Esophagus muscularis mucosa (tissue), 4 donors: ENCODE measurements at places on chromosomes 5 and 9. TPM values are rescaled to one million over a fixed set of nuclear protein-coding genes. Genes with fewer than 3 reads are reported as not detected.

DNA sequence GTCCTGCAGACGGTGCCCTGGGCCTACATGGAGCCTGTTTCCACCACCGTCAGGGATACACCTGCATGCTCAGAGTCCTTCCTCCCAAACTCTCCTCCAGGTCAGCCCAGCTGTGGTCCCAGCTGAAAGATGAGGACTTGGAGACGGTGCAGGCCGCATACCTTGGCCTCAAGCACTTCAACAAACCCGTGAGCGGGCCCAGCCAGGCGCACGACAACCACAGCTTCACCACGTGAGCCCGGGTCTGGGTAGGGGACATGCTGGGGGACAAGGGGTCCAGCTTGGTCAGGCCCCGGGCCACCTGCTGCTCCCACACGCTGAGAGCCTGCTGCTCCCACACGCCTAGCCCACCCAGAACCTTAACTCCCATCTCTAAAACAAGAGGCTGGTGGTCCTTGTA is 16.6 kb upstream of the CARD19 start:
- DNase-seq = no peak

DNA sequence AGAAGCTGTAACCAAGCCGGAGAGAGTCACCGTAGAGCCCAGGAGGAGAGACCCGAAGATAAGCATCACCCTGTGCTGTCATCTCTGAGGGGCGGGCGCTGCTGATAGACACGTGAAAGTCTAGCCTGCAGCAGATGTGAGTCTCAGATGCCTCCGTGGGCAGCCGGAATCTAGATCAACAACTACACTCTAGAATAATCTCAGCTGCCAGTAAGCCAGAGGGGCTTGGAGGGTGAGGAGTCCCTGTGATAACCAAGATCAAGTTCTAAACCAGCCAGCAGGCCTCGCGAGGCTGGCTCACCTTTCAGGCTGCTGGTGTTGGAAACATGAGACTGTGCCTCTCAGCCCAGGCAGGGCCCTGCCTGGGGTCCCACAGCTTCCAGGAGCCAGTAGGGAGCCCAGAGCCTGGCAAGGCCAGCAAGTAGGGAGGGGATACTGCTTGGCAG is 54.1 kb downstream of the DAPK1 start:
- peak; percentile 92 for DNase-seq

The PCDHGB7 gene
- total RNA-seq = 13.9 TPM

The SLC26A2 gene
- 9.2 TPM for total RNA-seq

DNA sequence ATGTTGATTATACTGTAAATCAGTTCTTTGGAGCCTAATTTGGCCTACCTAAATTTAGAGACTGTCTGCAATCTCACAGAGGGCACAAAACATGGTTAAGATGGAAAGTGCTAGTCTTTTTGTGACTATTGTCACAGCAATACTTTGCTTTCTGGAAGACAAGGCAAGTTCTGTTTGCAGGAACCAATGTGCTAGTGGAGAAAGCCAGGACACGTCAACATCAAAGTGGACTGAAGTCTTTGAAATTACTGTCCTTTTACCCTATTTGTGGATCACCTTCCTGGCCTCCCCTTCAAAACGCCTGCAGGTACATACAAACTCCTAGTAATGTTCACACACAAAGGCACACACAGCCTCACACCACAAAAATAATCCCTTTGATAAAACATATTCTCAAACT is 248.7 kb downstream of the MAN2A1 start:
- no peak for DNase-seq

GRCh38 chr5:83517072-83517687 is 45.6 kb downstream of the VCAN start:
- no peak for DNase-seq

- no peak for DNase-seq
Observed at GRCh38 chr9:38112049-38112448, 43.0 kb upstream of the SHB start.

DNA sequence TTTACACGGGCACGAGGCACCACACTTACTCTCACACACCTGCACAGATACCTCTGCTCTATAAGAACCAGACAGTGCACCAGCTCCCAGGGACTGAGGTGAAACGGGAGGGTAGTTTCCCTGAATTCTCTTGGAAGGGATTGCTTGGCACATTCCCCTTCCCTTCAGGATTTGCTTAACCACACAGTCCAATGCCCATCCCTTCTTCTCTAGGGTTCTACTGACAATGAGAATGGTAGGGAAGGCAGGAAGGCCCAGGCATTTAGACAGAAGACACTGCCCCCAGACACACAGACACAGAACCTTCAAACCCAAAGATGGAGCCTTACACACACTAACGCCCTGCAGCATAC is 704 bp upstream of the LHX6 start:
- DNase-seq = no peak

DNA sequence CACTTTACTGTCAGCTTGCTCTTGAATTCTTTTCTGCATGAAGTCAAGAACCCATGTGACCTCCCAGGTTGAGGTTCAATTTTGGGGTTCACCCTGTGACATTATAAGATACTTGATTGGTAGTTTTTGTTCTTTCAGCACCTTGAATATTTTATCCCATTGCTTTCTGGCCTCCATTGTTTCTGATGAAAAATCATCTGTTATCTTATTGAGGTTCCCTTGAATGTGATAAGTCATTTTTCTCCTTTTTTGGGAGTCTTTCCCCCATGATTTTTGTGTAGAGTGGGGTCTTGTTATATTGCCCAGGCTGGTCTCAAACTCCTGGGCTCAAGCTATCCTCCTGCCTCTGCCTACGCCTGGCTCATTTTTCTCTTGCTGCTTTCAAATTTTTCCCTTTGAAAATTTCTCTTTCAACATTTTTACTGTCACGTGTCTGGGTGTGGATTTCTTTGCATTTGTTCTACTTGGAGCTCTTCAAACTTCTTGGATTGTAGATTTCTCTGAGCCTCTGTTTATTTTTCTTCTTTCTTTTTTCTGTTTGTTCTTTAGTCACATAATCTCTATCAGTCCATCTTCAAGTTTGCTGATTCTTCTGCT is 20.8 kb upstream of the SLC44A1 start:
- no peak for DNase-seq

DNA sequence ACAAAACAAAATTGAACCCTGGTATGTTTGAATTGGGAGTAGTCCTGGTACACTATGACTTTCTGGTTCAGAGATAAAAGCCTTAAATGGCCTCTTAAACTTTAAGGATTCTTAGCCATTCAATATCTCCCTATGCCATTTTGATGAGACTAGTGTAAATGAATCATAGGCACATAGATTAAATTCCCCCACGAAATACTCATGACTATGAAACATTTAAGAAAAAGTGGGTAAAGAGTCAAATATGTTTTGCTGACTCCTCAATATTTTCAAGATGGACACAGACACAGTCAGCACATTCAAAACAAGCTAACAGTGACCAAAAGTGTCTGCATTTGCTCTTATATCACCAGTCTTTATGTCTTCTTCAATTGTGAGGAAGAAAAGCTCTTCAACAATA is 278.3 kb downstream of the PDE4D start:
- DNase-seq = no peak

The NPR3 gene
- 0.99 TPM for total RNA-seq

The IFNE gene
- not detected for total RNA-seq

- no peak for DNase-seq
Observed at GRCh38 chr5:142366007-142366406, 41.2 kb upstream of the SPRY4 start.

The DCTN3 gene
- total RNA-seq = 104 TPM

DNA sequence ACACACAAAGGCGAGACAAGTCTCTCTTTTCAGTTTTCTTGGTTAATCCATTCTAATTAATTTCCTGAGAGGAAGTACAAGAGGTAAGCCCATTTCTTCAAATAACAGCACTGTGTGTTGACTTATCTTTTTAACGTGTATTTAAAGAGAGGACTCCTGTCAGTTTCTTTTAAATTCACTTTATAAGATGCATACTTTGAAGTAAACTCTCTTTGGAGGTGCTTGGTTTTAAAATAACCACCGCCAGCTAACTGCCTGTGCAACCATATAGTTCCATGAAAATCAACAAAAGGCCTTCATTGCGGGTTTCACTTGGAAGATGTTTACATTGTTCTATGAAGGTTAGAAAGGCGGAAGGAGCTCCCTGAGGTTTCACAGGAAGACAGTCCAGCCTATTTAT is 13.1 kb upstream of the SERINC5 start:
- no peak for DNase-seq

- DNase-seq = no peak
Observed at GRCh38 chr5:68746220-68746619, 347.6 kb upstream of the SLC30A5 start.

The FOXD4 gene
- 0.42 TPM for total RNA-seq

GRCh38 chr9:112599732-112600131 is 113.1 kb downstream of the KIAA1958 start:
- no peak for DNase-seq

GRCh38 chr5:78791501-78792100 is 143.0 kb upstream of the LHFPL2 start:
- DNase-seq = no peak

- DNase-seq = no peak
Observed at GRCh38 chr5:39453606-39454005, 28.8 kb upstream of the DAB2 start.

The ANXA1 gene
- total RNA-seq = 226 TPM

The CDKN2B gene
- total RNA-seq = 12.9 TPM

DNA sequence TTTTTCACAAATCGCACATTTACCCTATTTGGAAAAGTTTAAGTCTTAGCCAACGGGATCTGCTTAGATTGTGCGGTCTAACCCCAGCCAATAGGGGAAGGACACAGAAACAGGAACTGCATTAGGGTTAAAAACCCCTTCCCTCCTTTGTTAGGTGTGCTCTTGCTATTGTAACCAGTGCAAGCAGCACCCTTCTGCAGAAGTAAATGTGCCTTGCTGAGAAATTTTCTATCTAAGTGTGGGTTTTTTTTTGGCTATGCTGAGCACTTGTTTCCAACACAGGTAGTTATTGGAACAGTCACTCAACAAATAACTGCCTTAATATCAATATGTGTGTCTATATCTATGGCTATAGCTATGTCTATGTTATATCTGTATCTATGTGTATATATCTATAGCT is 190.0 kb downstream of the TRIM32 start:
- DNase-seq = no peak

- no peak for DNase-seq
Observed at GRCh38 chr9:97359147-97359546, 51.7 kb downstream of the CCDC180 start.

- no peak for DNase-seq
Observed at GRCh38 chr5:95563367-95563766, 8.5 kb downstream of the ARSK start.

The AGXT2 gene
- not detected for total RNA-seq

DNA sequence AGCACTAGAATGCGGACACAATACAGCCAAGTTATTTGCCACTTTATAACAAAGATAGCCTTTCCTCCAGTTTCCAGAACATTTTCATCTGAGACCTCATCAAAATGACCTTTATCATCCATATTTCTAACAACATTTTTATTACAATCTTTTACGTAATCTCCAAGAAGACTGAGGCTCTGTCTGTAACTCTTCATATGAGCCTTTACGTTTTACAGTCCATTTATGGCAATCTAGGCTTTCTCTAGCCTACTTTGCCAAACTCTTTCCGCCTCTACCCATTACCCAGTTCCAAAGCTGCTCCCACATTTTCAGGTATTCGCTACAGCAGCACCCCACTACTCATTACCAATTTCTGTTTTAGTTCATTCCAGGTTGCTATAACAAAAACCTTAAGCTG is 8.2 kb upstream of the SEMA5A start:
- no peak for DNase-seq

The TMEM252 gene
- total RNA-seq = 0.34 TPM

DNA sequence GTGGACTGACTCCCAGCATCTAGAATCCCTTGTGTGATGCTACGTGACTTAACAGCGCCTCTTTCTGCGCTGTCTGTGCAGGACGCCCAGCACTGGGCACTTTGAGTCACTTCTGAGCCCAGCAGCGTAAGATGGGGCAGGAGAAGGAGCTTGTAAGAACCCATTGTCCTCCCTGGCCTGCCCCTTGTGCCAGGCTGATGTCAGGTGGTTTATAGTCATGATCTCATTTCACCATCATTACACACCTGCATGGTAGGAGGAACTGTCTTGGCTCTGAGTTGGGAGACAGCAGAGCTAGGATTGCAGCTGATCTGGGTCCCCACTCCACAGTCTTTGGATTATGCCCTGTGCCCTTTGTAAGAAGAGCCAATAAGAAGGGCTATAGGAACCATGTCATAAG is 12.2 kb downstream of the ERGIC1 start:
- no peak for DNase-seq

The ZNF658 gene
- 5.7 TPM for total RNA-seq

The GLRA1 gene
- not detected for total RNA-seq

- no peak for DNase-seq
Observed at GRCh38 chr9:37508135-37508833, 22.5 kb downstream of the POLR1E start.

DNA sequence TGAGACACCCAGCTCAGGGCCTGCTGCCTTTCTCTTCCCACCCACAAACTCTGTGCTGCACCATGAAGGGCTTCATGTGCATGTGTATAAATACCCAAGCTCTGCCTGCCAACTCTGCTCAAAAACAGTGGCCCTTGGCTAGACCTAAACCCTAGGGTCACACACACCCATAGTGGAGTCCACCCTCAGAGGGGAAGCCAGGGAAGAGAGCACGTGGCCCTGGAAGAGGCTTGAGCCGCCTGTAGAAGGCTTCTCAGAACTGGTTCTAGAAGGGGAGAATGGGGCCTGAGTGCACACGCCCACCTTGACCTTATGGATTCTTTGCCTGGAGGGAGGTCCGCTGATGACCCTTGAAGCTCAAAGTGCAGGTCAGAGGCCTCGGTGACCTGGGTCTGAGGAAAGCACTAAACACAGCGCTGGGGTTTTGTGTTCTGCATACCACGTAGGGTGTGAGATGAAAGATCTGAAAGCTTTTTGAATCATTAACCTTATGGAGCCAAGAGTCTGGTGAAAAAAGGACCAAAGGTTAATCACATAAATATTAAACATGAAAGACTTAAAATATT is 60.6 kb downstream of the CYFIP2 start:
- DNase-seq = no peak
